EL (cell line): ENCODE measurements at places on chromosomes 4 and X.

DNA sequence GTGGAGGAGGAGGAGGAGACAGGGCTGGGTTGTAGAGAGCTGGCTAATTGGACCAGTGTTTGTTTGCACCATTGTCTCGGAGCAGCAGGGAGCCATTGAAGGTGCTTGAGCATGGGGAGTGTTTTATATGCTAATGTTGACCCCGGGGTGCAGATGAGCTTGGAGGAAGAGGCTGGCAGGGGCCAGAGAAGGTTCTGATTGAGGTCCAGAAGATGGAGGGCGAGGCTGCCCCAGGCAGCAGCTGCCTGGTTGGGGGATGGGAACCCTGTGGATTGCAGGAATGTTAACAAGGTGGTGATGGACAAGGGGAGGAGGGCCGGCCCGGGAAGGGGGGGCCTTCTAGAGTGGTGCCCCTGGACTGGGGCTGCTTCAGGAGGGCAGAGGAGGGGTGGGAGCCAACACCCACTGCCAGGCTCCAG is 18.0 kb downstream of the DOK7 start:
- no peak for DNase-seq

DNA sequence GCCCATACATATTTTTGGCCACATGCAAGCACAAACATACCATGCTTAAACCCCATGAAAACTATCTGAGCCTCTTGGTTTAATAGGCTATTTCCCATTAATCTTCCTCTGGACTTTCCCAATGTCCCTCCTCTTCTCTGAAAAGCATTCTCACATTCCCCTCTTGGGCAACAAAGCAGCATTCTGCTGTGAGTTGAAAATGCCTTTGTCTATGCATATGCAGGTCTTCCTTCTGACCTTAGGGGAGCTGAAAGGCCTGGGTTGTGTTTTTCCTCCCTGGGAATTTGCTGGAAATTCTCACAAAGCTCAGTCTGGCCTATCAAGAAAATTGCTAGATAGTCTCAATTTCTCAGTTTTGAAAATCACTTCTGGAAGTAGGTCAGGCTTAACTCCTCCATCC is 4.2 kb downstream of the VSIG4 start:
- DNase-seq = no peak

DNA sequence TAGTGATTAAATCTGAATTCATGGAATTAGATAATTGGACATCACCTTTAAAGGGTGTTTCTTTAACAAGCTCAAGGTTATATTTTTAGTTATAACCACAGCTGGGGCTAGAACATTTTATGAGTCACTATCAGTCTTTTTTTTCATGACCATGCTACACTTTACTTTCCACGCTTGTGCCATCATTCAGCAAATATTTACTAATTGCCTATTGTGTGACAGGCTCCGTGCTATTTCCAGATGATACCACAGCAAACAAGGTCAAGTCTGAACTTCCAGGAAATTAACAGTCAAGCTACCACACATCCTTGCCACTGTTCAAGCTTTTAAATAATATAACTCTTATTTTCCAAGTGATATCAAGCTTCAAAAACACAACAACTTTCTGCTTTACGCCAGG is 16.5 kb downstream of the SPANXN3 start:
- DNase-seq = no peak

DNA sequence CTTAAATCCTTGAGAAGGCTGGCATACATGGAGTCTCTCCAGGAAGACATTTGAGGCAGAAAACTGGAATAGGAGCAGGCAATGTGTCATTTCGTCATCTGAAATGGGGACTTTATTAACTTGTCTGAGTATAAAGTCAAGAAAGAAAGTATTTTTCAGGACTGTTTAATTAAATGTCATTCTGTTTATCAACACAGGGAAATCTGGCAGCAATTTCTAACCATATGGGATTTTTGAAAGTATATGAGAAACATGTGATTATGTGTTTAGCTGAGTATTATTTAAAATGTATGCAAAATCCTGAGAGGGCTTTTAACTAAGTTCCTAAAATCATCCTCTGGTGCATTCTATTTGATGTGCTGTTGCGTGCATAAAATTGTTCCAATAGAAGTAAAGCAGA is 3.9 kb upstream of the FAM9A start:
- DNase-seq = no peak

GRCh38 chr4:48129307-48130014 is 4.6 kb downstream of the TXK start:
- peak; percentile 20 for DNase-seq

- DNase-seq = peak; percentile 37
Observed at GRCh38 chrX:65674204-65674893, 6.9 kb downstream of the MSN start.

GRCh38 chr4:124530464-124531077 is 182.0 kb downstream of the ANKRD50 start:
- peak; percentile 6 for DNase-seq

DNA sequence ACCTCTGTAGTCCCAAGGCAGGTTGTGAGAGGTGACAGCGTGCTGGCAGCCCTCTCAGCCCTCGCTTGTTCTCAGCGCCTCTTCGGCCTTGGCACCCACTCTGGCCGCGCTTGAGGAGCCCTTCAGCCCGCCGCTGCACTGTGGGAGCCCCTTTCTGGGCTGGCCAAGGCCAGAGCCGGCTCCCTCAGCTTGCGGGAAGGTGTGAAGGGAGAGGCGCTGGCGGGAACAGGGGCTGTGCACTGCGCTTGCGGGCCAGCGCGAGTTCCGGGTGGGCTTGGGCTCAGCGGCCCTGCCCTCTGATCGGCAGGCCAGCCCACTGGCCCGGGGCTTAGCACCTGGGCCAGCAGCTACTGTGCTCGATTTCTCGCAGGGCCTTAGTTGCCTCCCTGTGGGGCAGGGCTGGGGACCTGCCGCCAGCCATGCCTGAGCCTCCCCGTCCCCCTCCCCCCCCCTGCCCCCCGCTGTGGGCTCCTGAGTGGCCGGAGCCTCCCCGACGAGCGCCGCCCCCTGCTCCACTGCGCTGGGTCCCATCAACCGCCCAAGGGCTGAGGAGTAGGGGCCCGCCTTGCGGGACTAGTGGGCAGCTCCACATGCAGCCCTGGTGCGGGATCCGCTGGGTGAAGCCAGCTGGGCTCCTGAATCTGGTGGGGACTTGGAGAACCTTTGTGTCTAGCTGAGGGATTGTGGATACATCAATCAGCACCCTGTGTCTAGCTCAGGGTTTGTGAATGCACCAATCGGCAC is 347.6 kb downstream of the KLHL13 start:
- no peak for DNase-seq

DNA sequence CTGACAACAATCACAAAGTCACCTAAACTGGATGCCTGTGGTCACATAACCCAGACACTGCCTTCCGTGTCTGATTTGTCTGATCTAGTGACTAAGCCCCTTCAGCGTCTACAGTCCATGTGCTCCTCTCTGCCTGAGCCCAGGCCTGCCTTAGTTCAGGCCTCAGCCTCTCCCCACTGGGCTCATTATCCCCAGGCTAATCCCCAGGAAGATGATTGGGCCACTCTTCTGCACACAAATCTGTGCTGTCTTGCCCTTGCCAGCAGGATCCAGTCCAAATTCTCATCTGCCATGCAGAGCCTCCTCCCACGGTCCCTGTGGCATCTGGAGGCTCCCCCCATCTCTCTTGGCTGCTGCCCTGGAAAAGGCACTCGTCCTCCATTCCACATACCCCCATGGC is 96.5 kb downstream of the SLC2A9 start:
- no peak for DNase-seq

GRCh38 chr4:86233681-86234080 is 126.2 kb downstream of the MAPK10 start:
- peak; percentile 82 for DNase-seq

DNA sequence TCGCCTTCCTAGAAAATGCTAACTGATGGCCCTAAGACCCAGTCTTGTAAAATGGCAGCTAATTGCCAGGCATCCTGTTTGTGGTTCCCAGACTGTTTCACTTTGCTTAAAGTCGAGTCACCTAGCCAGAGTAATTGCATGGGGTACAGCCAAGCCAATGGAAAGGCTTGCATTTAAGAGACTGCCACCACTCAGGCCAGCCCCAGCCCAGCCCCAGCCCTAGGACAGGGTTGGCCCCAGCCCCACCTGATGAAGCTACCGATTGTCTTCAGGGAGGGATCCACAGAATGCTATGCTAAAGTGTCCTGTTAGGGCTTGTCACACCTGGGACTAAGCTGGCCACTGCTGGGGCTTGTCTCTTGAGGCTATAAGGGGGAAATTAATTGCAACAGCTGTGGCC is 194.6 kb upstream of the KLF3 start:
- DNase-seq = no peak

- DNase-seq = no peak
Observed at GRCh38 chr4:78562687-78563086, 11.1 kb downstream of the ANXA3 start.

DNA sequence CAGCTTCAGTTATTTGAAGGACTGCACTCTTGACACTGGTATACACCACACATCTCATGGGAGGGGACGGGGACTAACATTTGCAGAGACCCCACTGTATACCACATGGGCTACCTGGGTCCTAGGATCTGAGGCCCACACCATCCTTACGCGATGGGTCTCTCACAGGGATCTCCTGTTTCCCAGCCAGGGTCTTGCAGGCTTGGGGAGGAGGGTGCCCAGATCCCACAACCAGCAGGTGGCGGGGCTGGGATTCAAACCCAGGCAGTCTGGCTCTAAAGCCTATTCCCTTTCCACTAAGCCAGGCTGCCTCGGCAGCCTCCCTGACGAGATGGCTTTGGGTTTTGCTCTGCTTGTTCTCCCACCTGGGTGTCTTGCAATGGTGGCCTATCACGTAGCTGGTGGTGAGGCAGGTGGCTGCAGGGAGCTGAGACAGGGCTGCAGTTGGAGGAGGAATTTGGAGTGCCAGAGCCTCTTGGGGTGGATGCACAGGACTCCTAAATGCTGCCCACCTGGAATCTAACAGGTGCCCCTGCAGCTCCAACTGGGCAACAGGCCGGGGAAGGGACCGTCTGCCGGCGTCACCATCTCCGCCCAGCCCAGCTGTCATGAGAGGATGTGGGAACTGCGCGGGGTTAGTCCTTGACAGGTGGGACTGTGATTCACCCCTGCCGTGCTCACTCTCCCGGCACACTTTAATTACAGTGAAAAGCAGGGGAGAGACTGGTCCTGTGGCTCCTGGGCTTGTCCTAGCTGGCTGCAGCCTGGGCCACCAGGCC is 110.7 kb downstream of the PSAPL1 start:
- no peak for DNase-seq

DNA sequence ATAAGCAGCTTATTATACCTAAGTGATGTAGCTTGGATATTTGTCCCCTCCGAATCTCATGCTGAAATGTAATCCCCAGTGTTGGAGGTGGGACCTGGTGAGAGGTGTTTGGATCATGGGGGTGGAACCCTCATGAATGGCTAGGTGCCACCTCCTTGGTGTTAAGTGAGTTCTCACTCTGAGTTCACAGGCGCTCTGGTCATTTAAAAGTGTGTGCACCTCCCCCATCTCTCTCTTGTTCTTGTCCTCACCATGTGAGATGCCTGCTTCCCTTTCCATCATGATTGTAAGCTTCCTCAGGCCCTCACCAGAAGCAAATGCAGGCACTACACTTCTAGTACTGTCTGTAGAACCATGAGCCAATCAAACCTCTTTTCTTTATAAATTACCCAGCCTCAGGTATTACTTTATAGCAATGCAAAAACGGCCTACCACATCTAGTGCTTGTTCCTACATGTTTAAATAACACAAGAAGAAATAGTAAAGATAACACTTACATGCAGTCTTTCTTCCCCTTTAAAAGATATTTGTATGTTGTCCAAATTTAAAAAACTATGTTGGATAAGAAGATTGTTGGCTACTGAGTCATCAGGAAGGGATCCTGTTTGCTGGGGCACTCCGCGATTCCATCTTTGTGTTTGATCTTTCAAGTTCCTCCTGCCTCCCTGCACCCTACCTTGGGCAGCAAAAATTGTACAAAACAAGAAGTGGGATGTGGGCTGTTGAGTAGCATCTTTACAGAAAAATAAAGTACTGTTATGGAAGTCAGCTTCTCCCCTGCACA is 29.7 kb downstream of the PPP1R2C start:
- DNase-seq = peak; percentile 41

GRCh38 chr4:176009254-176009653 is 56.4 kb upstream of the WDR17 start:
- DNase-seq = no peak

DNA sequence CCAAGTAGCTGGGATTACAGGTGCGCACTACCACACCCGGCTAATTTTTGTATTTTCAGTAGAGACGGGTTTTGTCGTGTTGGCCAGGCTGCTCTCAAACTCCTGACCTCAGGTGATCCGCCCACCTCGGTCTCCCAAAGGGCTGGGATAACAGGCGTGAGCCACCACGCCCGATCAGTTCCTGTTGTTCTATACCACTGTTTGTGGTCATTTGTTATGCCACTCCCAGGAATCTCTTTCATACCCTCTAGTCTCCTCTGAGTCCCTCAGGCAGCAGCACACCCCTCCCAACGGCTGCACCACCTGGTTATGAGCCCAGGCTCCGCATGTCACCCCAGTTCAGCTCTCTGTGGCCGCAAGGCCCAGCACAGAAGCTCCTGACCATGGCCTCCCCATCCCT is 17.5 kb upstream of the CD99 start:
- no peak for DNase-seq

- peak; percentile 41 for DNase-seq
Observed at GRCh38 chrX:57821703-57822387, 88.4 kb downstream of the ZXDA start.

DNA sequence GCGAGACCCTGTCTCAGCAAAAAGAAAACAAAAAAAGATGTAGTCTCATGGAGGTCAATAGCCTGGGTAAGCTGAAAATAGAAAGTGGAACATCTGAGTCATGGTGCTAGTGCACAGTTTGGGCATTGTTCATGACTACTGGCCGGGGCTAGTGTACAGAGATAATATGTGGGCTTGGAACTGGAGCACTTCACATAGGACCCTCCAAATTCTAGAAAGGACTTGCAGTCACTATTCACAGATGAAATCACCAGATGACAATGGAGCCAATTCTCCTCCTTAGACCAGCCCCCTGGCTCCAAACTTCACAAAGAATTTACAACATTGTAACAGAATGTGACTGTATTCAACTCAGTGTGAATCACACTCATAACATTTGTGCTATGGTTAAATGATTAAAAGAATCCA is 367.8 kb upstream of the SLC7A11 start:
- DNase-seq = peak; percentile 57

GRCh38 chr4:28269426-28269825 is 1408.8 kb downstream of the STIM2 start:
- DNase-seq = no peak

GRCh38 chr4:145945431-145946155 is 7.0 kb upstream of the ZNF827 start:
- DNase-seq = peak; percentile 4

DNA sequence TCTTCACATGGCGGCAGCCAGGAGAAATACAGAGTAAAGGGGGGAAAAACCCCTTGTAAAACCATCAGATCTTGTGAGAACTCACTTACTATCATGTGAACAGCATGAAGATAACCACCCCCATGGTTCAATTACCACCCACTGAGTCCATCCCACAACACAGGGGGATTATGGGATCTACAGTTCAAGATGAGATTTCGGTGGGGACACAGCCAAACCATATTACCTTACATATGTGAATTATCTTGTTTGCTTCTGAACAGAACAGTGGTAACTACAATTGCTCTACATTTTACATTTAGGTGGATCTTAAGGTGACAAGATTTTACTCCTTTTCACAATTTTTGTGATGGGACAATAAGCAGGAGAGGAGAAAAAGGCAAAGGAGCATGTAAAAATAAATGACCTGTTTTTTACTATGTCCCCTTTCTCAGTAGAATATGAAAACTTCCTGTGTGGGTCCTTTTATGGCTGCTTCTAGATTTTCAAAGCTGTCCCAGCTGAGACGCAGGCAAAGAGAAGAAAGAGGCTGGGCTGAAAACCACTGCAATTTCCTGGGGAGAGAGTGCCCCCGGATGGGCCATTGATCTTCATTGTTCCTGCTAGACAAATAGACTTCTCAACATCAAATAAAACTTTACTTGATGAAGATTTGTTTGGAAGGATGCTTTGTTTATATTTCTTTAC is 45.9 kb upstream of the PGM2 start:
- DNase-seq = peak; percentile 6
